ENCODE measurements at places on chromosomes 1 and 21.

DNA sequence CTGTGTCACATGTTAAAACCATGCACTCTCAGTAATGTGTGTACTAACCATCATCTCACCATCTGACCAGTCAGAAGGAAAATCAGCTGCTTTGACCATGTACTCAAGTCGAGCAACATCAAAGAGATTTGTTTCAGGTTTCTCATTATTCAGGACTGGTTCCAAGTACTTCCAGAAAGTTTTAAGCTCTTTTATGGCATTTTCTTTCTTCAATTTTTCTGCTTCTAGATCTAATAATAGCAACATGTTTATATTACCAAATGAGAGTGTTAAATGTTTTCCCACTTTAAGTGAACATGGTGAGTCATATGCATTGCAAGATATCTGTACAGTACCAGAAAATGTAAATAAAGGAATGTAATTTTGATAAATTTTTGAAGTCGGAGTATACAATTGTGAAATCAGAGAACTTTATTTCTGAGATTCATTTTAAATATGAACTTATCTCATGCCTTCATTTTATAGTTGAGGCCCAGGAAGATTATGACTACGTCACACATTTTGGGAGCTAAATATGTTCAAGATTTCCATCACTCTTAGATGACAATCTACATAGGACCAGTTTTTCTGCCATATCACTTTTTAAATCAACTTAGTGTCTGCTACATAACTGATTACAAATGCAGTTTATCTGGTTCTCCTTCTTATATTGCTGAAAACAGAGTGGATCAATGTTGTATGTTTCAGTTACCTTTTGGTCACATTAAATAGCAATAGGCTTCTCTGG is 87.2 kb downstream of the SPAG17 start:
- no peak for DNase-seq

- no peak for DNase-seq
Observed at GRCh38 chr1:168665975-168666374, 63.0 kb downstream of the DPT start.

GRCh38 chr1:160795951-160796383 is at the start of gene LY9:
TSS of gene LY9 (plus strand) at chr1:160796174. CDS start at chr1:160796188, 14 bp downstream.
- no peak for DNase-seq

DNA sequence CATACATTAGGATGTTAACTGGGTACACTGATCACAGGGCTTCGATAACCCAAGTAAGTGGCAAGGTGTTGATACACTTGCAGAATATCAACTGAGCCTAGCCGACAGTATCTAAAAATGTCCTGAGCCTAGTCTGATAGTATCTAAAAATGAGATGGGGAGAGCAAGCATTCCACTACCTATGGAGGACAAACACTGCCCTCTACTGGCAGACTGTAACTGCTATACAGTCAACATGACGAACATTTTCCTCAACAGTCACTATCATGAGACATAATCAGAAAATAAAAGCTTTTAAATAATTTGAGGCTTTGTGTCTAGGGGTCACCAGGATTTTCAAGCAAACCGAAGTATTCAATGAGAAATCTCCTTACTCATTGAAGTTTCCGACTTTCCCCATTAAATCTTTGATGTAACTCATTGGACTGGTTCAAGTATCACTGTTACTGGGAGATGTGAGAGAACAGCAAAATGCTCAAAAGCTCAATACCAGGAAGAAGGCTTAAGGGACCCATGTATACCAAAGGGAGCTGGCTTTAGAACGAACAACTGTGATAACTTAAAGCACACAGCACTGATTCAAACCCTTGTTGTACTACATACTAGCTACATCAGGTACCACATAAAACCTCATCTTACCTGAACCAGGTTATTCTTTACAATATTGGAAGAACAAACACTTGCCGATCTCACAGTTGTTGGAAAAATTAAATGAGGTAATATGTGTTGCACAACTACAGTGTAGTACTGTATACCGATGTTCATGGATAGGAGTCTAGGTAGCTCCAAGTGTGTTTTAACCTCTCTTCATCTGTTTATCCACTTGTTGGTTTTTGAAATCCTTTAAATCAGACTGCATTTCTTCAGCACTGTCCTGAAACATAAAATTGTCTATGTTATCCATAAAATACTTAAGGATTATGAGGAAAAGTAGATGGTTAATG is 31.1 kb upstream of the SLC45A3 start:
- peak; percentile 68 for DNase-seq

DNA sequence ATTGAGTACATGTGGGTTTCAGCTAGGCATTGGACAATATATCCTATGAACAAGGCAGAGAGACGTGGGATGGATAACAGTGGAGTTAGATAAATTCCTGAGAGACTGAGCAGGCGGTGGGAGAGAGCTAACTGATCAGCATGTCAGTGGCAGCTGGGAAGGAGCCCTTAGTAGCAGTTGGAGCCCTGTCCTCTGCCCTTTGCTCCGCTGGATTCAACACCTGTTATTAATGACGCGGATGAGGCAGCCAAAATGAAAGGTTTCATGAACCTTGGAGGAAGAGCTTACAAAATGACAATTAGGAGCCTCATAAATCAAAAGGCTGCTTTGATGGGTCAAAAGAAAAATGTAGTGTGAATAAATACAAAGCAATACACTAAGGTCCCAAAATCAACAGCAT is 16.1 kb downstream of the UBIAD1 start:
- DNase-seq: no peak

DNA sequence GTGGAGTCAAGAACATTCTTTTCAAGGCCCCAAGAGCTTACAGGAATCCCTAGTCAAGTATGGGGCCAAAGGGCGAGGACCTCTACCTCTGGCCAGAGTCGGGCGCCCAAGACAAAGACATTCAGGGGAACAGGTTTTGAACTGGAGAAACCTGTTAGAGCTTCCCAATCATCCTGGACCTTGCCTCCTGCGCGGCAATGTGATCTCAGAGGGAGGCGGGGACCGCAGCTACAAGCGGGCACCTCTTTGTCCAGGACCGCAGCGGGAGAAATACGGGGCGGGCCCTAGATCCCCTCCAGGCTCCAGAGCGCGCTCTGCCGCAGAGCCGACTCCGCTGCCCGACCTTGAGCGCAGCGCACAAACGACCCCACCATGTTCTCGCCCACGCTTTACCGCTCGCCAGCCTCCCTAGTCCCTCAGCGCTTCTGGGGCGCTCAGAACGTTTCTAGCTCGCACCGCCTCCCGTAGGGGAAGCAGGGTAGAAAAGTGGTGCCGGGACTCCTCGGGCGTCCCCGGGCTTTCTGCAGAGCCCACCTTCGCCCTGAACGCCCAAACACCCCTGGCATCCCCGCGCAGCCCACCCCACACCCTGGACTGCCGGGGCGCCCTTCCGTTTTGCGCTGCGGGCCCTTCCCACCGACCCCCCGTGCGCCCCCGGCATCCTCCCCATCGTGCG is 28.1 kb downstream of the RABIF start:
- DNase-seq: peak; percentile 68

DNA sequence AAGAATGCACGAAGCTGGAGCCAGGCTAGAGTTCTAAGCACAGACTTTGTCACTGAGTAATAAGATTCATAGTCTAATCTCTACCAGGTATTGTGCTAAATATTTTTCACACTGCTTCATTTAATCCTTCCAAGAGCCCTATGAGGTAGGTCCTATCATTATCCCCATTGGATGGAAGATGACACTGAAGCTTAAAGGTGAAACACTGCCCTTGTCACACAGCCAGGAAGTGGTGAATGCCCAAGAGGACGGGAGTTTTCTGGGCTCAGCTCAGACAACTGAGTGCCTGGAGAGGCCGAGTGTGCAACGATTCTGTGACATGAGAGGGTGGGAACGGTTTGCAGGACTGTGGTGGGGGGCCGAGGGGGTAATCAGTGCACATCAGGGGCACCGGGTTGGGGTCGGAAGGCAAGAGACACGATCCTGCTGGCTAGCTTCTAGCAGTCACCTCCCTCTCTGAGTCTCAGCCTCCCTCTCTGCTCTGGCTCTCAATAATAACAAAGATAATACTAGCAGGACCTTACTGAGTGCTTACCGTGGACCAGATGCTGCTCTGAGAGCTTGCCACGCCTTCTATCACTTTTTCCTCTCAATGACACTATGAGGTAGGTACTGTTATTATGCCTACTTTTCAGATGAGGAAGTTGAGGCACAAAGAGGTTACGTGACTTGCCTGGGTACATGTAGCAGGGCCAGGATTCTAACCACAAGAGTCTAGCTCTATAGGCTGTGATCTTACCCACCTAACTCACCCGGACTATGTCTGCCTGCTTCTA is 12.4 kb downstream of the KCNQ4 start:
- DNase-seq: no peak

- no peak for DNase-seq
Observed at GRCh38 chr1:162292422-162292849, 84.2 kb downstream of the SPATA46 start.

DNA sequence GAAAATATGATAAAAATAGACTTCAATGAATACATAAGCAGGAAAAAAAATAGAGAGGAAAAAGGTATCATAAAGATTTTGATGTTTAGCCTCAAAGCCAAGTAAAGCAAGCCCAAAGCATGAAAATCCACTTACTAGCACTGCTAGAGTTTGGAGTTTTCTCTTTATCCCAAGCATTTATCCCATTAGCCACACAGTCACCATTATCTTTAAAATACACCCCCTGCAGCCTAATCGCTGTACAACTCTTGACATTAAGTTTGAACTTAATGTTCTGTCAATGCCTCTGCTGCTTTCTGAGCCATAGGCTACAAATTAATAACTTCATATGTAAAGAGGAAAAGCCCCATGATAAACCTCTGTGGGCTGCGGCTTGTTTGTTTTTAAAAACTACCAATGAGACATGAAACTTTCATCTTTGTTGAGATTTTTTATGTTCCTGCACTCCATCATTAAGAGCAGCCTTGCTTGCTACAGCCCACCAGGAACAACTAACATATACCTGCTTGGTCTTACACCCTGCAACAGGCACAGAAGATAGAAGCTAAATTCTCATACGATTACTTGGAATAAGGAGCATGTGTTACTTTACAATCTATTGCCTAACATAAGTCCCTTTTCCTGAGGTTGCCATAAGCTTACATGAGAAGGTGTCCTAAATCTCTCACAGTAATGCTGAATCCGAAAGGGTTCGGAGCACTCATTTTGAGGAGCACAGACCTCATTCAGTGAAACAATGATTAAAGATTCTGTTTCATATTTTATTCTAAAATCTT is 202.4 kb downstream of the SMYD3 start:
- no peak for DNase-seq

Data from SK-N-DZ (cell line).